Stimulated activated CD4-positive, alpha-beta T cell treated with anti-CD3 and anti-CD28 coated beads, Interleukin-15, amount 100 ng/mL, for 24 hours (primary cell): ENCODE measurements at places on chromosomes 13 and 19.

DNA sequence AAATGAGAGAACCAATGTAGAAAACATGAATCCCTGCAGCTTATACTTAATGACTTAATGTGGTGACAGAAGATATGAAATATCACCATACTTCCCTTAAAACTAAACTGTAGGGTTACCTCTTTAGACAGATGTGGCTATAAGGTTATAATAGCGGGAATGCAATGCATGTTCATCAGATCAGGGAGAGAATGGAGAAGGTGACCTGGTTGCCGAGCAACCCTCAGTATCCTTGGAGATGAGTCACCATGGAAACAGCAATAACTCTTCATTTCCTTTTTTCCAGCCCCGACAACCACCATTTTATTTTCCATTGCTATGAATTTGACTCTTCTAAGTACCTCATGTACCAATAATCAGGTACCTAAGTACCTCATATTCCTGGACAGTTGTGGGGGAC lies 28.0 kb upstream of the ZNF835 start:
- no peak for DNase-seq

GRCh38 chr19:18433735-18434398 lies 4.1 kb downstream of the ISYNA1 start:
- no peak for DNase-seq

DNA sequence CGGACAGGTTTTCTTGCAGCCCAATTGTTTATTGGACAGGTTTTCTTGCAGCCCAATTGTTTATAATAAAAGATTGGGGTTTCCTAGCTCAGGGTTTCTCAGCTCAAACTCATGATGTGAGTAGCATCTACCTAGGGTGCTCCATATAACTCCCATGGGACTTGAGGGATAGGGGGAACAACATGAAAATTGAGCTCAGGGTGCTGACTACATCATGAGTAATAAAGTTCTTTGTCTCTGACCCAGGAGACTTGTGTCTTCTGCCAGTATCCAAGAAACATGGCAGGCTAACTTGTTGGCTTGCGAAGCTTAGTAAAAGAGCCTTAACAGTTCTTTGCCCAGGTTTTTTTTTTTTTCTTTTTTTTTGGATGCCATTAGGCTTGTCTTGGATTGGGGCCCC lies 59.2 kb upstream of the MYCBP2 start:
- no peak for DNase-seq

DNA sequence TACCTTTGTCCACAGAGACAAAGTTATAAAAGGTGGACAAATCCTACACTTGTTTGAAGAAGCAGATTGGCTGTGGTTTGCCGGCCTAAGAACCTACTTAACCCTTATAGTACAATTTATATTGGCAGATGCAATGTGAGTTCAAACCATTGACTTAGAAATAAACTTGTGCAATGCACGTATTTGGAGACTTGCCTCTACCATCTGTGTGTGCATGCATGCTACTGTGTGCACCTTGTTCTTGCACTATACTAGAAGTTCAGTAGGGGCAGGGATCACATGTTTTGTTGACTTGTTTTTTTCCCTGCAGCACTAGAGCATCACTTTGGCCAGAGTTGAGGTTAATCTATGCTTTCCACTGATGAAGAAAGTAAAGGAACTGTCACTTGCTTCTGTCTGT lies 163.1 kb upstream of the SERP2 start:
- no peak for DNase-seq

DNA sequence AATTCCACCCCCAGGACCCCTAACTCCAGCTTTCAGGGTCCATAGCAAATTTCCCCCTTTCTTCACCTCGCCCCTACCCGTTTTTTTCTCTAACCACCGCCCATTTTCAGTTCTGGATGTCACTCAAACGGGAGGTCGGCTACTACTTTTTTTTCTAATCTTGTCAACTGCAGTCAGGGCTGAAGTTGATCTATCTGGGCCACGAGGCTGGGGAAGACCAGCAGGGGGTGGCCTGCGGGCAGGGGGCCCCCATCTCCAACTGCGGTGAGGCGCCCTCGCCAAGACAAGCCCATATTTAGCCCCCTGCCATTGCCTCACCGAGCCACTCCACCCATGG lies 748 bp downstream of the LHFPL6 start:
- no peak for DNase-seq
